ENCODE measurements at places on chromosomes 6 and 20.

- no peak for DNase-seq
These were observed 403.6 kb downstream of the PLCB1 start for GRCh38 chr20:8535403-8536261.

DNA sequence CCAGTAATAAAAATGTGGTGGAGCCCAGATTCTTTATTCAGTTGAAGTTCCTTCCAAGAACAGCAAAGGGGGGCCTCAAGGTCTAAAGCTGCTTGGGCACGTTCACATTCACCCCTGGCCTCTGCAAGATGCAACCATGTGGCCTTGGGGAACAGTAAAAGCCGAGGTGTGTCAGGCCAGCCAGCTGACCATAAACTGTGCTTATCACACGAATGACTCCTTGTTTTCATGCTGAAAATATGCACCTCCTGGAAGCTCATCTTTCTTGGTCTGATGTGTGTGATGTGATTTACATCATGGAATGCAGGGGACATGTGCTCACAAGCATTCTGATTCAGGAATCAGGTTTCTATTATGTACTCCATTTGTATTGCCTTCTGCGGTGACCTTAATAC, 211.6 kb upstream of the MARCKS start:
- DNase-seq, result no peak

- DNase-seq, result no peak
These were observed 30.0 kb downstream of the KCNG1 start for GRCh38 chr20:50992733-50993457.

DNA sequence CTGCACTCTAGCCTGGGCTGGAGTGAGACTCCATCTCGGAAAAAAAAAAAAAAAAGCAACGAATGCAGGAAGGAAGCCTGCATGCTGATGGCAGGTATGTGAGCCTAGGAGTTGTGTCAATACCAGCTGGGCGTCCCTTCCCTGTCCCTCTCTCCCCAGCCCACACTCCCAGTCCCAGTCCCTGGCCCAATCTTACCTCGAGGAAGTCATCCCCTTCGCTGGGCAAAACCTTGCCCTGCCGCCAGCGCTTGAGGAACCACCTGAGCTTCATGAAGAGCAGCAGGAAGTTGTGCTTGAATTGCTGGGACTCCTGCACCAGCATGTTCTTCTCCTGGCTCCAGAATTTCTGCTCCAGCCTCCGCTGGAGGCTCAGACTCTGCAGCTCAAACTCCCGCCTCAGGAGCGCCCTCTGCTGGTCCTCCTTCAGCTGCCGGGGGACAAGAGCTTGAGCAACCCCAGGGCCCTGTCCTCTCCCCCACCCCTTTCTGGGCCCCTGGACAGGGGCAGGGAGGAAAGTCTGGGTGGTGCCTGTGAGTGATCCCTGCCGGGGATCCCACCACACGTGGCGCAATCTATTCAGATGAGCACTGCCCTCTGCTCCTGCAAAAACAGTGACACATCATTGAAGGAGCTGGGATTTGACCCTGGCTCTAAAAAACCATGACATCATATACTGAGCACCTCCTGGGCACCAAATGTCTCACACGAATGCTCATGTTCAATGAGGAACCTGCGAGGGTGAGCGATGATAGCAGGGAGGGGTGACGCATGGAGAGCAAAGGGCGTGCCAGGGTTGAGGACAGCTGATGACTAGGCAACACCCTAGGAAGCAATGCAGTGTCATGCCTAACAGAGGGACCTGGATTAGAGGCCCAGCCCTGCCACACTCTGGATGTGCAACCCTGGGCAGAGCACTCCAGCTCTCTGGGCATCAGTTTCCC, 35.0 kb upstream of the DSN1 start:
- no peak for DNase-seq

DNA sequence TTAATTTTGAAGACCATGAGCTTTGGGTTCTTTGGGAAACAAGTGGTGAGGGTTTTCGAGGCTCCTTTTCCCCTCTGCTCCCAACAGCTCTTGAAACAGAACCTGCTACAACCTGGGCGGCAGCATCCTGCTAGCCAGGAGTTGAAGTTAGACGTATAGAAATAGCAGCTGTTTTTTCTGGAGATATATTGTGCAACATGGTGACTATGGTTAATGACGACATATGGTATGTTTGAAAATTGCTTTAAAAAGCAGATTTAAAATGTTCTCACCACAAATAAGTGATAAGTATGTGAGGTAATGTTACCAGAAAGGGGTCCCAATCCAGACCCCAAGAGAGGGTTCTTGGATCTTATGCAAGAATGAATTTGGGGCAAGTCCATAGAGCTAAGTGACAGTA, 138.9 kb downstream of the PDE7B start:
- DNase-seq, result no peak

DNA sequence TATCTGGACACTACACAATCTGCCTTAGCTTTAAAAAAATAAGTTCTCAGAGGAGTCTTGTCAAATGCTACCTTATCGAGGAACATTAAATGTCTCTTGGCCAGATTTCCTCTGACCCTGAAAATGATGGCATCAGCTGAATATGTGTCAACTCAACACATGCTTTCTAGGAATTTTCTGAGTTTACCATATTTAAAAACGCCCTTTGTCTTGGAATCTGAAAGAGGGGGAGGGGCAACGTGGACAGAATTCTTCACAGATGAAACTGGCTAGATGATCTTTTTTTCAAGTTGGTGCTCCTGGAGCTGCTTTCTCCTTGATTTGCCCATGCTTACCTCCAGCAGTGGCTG, 5.1 kb downstream of the SOX4 start:
- DNase-seq, result no peak

DNA sequence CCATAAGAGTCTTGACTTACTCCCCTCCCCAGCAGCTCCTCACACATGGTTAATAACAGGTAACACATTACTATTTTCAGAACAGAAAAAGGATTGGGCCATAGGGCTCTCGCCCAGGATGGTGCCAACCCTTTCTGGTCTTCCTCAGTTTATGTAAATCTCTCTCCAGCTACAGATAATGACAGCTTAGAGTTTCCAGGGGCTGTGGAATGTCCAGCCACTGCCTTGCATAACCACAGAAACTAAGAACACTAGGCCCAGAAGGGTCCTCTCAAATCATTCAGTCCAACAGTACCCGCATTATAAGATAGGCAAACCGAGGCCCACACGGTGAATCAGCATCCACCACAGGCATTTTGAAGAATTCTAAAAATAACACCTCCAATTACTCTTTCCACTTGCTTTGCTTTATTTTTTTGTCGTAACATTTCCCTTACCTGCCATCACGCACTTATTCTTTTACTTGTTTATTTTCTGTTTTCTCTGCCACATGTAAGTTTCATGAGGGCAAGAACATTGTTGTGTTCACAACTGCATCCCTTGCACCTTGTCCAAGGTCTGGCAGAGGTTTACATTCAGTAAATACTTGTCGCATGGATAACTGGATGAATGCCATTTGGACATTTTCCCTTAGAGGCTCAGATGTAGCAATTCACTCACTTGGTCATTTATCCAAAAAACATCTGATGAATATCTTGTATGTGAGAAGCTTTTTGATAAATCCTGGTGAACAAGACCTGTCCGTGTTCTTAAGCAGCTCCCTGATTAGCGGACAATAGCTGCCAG, 6.4 kb upstream of the SDC4 start:
- no peak for DNase-seq

DNA sequence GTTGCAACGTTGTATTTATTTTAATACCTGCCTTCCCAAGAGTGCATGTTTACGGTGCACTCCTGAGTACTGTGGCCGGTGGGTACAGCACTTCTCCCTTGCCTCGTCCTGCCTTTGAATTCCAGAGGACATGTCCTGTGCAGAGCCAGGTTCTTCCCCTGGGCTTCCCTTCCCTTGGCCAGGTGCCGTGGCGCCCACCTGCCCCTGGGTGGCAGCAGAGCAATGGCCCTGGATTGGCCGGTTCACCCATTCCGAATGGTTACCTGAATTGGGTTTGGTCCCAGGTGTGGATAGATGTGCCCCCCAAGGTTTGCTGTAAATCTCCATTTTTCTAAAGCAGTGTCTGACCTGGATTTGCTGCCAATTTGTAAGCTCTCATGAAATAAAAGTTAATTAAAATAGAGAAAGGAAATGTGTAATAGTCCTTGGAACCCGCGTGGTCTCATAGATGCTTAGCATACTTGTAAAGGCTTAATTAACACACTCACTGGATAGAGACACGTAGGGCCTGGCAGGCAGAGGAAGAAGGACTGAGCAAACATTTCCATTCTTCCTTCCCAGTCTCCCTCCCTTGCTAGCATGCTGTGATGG, 40.6 kb downstream of the DTD1 start:
- no peak for DNase-seq

Data from right forelimb (tissue), 1 donor.